Renal cortex interstitium (tissue), 15 donors: ENCODE measurements at places on chromosomes 5 and 9.

DNA sequence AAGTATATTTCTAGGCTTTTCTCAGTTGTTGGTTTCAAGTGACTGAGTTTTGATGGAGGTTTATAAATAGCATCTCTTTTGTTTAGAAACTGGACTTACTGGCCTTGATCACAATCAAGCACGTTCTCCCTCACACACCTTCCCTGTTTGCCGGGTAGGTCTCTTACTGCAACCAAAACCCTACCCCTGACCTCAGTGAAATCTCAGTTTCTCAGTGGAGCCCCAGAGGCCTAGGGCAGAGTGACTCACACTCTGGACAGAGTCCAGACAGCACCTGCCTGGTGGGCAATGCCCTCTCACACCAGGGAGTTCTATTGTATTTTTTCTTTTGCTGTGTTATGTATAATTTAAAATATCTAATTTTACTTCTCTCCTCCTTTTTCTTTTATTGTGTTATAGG, 48.4 kb upstream of the EPB41L4B start:
- no peak for DNase-seq

GRCh38 chr9:90964101-90965020, 162.7 kb downstream of the SYK start:
- no peak for DNase-seq

- DNase-seq, result no peak
Measured at GRCh38 chr9:134306636-134307600, 19.3 kb upstream of the RXRA start.

DNA sequence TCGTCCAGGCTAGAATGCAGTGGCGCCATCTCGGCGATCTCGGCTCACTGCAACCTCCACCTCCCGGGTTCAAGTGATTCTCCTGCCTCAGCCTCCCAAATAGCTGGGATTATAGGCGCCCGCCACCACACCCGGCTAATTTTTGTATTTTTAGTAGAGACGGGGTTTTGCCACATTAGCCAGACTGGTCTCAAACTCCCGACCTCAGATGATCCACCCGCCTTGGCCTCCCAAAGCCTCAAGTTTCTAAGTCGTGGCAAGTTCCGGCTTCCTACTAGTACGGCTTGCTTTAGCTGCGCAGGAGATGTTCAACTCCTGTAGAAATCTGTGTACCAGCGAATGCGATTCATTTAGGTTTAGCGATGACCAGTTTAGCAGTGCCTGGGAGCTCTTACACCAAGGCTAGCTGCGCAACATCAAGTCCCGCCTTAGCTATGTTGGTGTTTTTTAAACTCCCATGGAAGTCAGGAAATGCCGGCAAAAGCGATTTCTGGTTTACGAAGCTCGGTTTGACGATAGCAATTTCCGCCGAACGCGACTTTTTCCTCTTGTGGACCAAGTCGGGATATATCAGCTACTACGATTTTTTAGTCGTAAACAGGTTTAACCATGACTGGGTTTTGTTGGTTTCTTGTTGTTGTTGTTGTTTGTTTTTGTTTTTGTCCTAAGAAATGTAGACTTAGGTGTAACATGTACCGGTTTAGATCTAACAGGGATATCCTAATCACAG, 46.4 kb downstream of the ANXA2R start:
- DNase-seq, result no peak

GRCh38 chr5:89849830-89850512, 559.6 kb downstream of the CETN3 start:
- DNase-seq, result no peak

- DNase-seq, result no peak
Measured at GRCh38 chr5:32225445-32225844, 51.3 kb upstream of the GOLPH3 start.

GRCh38 chr5:175384724-175385552, 59.0 kb downstream of the DRD1 start:
- DNase-seq, result no peak

- DNase-seq, result no peak
Measured at GRCh38 chr9:22537721-22538120, 91.1 kb downstream of the DMRTA1 start.

DNA sequence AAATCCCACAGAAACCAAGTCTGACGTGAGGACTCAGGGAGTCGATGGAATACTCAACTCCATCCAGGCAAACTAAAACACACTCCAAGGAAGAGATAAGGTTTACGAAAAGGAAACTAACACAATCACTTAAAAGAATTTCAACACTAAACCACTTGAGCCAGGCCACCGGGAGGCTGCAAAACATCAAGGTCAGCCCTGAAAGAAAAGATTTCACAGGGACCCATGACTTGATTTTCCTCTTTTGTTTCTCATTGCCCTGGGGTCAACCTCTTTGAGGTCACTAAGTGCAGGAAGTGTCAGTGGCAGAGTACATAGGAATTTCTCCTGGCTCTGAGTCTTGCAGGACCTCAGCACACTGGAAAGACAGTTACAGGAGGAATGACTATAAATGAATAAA, 77.8 kb upstream of the TARS1 start:
- DNase-seq, result no peak

DNA sequence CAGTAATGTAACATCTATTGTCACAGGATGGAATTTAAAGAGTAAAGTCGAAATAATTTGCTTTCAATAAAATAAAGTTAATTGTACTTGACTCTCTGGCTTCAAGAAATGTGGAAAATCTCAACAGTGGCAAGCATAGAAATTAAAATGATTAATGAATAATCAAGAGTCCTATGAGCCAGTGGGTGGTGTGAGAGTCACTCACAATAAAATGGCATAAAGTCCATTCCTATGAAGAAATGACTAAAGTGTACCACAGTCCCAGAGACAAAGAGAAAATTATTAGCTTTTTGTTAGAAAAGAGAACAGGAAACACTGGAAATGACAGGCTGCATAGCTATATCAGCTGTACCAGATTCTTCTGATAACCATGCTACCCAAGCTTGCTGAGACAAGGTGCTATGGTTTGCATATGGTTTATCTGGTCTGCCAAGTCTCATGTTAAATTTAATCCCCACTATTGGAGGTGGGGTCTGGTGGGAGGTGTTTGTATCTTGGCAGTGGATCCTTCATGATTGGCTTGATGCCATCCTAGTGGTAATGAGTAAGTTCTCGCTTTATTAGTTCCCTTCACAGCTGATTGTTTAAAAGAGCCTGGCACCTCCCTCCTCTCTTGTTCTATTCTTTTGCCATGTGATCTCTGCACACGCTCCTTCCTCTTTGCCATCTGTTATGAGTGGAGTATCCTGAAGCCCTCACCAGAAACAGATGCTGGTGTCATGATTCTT, 647.7 kb upstream of the ITGA1 start:
- DNase-seq, result no peak

- no peak for DNase-seq
Measured at GRCh38 chr5:54133917-54134316, 176.5 kb downstream of the ARL15 start.

- DNase-seq, result no peak
Measured at GRCh38 chr5:174423558-174423957, 300.8 kb upstream of the MSX2 start.

GRCh38 chr5:136021016-136021405, 7.8 kb upstream of the TGFBI start:
- DNase-seq, result no peak

GRCh38 chr5:157984611-157985010, 125.7 kb upstream of the CLINT1 start:
- no peak for DNase-seq

GRCh38 chr5:114660791-114661190, 298.9 kb downstream of the KCNN2 start:
- no peak for DNase-seq

DNA sequence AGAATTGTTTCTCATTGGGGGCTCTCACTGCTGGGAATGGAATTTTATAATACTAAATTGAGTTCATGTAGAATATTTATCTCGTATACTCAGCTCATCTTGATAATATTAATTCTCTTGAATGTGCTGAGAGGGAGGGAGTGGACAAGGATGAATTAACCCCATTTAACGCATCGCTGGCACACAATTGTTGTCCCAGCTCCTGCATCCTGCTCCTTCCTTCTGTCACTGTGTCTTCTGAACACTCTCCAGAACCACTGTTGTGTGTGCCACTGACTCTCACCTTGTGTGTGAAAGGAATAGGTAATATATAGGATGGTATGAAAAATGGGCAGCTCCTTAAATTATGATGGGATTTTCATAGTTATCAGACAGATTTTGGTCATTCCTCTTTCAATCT, 267.3 kb downstream of the MTRR start:
- no peak for DNase-seq

DNA sequence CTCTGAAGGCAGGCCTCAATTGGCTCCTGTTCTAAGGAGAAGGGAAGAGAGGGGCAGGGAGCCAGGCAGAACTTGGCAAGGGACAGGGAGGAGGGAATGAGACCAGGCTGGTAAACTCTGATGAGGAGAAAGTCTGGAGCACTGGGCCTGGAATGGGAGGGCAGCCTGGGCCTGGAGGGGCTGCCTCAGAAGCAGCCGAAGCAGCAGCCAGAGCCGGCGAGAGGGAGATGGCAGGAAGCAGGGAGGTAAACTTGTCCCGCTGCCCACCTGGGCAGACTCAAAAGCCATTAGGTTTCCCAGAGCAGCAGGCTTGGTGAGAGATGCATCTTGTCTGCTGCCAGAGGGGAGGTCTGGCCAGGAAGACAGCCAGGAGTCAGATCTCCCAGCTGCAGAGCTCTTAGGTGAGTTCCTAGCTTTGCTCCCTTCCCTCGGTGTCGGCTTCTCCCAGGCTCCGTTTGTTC, 37.0 kb upstream of the CRB2 start:
- DNase-seq, result no peak

- DNase-seq, result no peak
Measured at GRCh38 chr9:16060436-16061129, 507.7 kb downstream of the CCDC171 start.

GRCh38 chr9:69719983-69720382, 39.8 kb downstream of the PTAR1 start:
- no peak for DNase-seq

DNA sequence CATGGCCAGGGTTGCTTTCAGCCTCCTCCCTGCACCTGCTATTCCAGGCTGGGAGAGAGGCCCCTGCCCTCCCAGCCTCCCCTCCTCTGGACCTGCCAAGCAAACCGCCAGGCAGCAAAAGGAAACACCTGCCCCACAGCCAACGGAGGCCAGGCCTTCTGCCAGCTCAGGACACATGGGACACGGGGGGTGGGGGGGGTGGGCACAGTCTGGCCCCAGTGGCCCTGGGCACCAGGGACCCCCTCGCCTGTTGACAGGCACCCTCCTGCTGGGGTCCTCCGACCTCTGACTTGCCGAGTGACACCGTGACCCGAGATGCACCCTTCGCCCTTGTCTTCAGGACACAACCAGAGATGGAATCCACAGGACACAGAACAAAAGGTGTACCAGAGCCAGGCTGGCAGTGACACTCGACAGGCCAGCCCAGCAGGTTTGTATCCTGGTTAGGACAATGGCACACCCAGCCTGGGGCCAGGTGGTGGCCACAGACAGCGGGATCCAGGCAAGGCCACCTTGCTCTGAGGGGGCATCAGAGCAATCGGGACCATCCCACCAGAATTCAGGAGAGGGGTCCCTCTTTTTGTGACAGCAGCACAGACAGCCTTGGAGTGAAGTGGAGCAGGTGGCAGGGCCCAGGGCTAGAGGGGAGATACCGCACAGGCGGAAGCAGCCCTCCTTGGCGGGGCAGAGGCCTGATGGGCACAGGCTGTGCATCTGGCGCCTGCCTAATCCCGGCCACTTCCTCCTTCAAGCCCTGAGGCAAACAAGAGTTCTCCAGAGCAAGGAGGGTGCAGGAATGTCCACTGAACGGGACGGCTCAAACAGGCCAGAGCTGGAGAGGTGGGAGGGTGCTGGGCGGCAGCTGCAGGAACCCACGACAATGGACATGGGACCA, 1.3 kb upstream of the TMEM210 start:
- no peak for DNase-seq

GRCh38 chr5:11528720-11529119, 375.5 kb downstream of the CTNND2 start:
- no peak for DNase-seq

DNA sequence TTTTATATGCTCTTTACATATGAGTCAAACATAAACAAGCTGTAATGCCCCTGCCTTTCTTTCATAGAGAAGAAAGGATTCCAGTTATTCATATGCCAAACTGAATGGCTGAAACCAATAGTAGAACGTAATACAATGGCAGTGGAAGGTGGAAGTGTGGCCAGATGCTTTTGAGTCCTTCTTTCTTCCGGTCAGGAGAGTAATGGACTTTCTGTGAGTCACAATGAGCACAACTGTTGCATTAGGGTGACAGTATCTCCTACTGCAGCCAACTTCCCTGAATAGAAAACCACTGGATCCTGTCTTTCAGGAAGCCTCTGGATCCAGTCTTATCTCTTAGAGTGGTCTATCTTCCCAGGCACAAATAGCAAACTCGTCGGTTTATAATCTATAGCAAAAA, 855.2 kb downstream of the MAT2B start:
- no peak for DNase-seq

GRCh38 chr9:12272471-12273120, 420.6 kb upstream of the TYRP1 start:
- DNase-seq, result no peak

DNA sequence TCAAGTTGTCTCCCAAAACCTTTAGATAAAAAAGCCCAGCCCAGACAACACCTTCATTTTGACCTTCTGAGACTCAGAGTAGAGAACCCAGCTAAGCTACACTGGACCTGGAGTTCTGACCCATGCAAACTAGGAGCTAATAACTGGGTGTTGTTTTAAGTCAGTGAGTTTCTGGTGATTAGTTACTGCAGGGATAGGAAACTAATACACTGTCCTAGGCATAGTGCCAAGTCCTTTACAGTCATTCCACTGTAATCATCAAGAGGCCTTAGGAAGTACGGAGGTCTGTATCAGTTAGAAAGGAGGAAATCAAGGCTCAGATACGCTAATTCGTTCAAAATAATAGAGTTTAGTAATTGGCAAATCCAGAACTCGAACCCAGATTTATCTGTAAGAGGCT, 197.9 kb downstream of the KCTD16 start:
- no peak for DNase-seq

DNA sequence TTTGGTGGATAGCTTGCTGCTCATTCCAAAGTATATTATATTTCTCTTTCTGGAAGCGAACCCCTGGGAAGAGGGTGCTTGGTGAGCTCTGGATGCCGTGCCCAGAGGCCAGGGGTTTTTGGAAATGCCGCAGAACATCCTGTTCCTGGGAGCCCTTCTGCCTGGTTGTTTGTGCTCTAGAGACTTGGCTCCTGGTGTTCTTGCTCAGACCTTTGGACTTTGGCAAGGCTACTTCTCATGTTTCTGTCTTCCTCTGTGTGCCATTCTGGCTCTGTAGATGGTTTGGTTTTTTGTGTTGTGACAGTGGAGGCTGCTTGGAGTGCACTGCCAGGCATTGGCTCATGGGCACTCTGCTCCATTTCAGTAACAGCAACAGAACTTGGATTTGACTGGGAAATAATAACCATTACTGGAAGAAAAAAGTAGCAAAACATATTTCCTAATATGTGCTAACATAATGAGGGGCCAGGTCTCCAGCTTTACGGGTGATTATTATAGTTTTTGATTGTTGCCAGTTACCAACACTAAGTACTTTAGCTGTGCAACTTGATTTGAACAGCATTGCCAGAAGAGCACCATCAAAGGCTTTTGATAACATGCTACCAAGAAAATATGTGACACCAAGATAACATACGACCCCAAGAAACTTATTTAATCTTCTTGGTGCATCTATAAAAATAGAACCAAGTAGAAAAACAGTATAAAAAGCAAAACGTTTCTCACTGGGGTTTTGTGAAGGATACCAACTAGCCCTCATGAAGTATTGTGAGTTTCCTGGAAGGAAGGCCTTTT, 94.2 kb downstream of the PCSK1 start:
- DNase-seq, result no peak

- no peak for DNase-seq
Measured at GRCh38 chr5:6383376-6383775, 5.0 kb upstream of the MED10 start.
